ENCODE measurements at places on chromosomes 1 and 21. TPM values are rescaled to one million over a fixed set of nuclear protein-coding genes. Genes with fewer than 3 reads are reported as not detected.
A peak's percentile ranks its signal among the peaks of the same experiment; 100 is the strongest.

Gene AMY1A
- not detected for total RNA-seq

Gene AADACL4
- total RNA-seq: not detected

Gene ANGPTL7
- total RNA-seq: 7.1 TPM

Gene LCE1E
- not detected for total RNA-seq

Gene ATP1A4
- total RNA-seq: 0.19 TPM

Gene PFDN2
- total RNA-seq: 42.3 TPM

Gene TSSK3
- total RNA-seq: 1.7 TPM

Gene SH2D5
- 0.39 TPM for total RNA-seq

GRCh38 chr1:12163210-12163609 is 3.6 kb upstream of the TNFRSF1B start:
- DNase-seq: no peak

- no peak for DNase-seq
Observed at GRCh38 chr1:203089001-203089650, 3.3 kb upstream of the MYOG start.

- DNase-seq: no peak
Observed at GRCh38 chr1:109365642-109366204, 32.0 kb downstream of the SORT1 start.

GRCh38 chr21:41564871-41565274 is 56.9 kb upstream of the TMPRSS2 start:
- no peak for DNase-seq

- DNase-seq: no peak
Observed at GRCh38 chr1:201506092-201506491, 831 bp downstream of the CSRP1 start.

- no peak for DNase-seq
Observed at GRCh38 chr1:228478326-228478725, 8.9 kb upstream of the RNF187 start.

DNA sequence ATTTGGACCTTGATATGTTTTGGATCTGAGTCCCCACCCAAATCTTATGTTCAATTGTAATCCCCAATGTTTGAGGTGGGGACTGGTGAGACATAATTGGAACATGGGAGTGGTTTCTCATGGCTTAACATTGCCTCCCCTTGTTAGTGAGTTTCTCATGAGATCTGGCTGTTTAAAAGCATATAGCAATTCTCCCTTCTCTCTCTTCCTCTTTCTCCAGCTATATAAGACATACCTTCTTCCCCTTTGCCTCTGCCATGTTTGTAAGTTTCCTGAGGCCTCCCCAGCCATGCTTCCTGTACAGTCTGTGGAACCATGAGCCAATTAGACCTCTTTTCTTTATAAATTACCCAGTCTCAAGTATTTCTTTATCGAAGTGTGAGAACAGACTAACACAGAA is 692.4 kb downstream of the KCNT2 start:
- DNase-seq: no peak

DNA sequence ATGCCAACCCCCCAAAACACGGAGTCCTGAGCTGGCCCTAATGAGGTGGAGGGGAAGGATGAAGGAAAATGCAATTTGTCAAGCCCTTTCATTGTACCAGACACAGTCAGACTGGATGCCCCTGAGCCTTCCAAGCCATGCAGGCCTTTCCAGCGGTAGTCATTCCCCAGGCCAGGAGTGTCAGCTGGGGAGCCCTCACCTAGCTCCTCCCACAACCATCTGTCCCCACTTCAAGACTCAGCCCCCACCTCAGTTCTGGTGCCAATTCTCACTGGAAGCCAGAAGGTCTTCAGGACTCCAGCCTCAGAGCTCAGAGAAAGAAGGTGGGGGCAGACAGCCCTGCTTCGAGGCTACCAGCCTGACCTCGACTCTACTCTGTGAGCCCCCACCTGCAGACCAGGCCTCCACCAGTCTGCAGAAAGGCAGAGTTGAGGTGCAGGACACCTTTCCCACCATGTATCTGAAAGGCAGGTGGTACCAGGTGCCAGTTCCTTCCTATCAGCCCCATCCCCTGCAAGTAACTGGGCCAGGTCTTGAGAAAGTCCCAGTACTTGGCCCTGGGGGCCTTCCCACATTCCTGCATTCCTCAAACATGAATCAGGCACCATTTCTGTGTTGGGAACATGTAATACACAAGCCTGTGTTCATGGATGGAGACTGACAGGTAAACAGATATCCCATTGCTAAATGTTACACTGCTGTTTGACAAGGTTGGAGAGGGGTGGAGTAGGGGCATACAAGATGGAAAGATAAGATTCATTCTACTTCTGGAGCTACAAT is 180.6 kb upstream of the EDN2 start:
- DNase-seq: no peak

- no peak for DNase-seq
Observed at GRCh38 chr1:111406321-111406768, 21.2 kb downstream of the OVGP1 start.

DNA sequence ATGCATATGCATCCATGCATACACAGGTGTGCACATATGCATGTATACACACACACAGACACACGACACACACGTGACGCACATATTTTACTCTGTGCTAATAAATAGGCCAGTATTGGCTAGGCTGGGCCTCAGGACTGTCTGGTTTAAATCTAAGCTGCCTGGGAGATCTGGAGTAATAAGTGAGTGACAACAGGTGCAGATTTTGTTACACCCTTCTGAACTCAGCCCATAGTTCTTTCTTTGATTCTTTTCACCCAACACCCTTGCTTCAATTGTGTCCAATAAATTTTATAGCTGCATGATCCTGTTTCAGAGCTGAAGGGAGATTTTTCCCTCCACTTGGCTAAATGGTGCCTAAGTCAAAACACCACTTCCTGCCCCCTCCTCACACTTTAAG is 132.8 kb downstream of the FGGY start:
- DNase-seq: no peak

GRCh38 chr1:202149566-202149965 is 5.0 kb upstream of the ARL8A start:
- DNase-seq: no peak

- no peak for DNase-seq
Observed at GRCh38 chr21:16872616-16873015, 640.2 kb upstream of the CXADR start.

DNA sequence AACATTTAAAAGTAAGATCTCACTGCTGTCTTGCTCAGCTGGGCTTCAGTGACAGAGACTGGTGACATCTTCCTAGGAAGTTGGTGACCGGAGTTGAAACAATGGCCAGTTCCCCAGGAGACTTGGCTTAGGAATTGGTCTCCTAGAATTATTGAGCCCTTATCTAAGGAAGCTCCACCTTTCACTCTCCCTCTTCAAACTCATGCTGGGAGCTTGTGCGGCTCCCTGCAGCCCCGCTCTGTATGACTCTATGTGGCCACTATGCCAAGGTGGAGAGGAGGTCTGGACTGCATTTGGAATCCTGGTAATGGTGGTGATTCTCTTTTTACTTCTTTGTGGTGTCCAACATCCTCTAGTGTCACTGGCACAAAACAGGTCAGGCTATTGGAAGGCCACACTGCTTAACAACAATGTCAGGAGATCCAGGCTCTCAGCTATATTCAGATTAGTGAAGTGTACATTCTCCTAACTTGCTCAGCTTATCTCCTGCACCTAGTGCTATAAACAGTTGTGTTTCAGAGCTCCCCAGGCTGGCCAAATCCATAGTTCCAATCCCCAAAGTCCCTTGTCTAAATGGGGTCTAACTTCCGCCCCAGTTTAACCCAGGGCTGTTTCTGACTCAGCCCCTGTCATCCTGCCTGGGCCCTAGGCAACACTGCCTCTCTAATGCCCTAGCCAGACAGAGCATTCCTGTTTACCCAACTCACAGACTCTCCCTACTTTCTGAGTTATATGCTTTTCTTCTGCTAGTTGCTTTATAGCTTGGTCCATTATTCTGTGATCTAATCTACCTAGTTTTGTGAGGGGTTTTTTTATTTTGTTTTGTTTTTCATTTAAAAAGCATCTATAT is 18.3 kb downstream of the ATP2B4 start:
- peak; percentile 77 for DNase-seq

DNA sequence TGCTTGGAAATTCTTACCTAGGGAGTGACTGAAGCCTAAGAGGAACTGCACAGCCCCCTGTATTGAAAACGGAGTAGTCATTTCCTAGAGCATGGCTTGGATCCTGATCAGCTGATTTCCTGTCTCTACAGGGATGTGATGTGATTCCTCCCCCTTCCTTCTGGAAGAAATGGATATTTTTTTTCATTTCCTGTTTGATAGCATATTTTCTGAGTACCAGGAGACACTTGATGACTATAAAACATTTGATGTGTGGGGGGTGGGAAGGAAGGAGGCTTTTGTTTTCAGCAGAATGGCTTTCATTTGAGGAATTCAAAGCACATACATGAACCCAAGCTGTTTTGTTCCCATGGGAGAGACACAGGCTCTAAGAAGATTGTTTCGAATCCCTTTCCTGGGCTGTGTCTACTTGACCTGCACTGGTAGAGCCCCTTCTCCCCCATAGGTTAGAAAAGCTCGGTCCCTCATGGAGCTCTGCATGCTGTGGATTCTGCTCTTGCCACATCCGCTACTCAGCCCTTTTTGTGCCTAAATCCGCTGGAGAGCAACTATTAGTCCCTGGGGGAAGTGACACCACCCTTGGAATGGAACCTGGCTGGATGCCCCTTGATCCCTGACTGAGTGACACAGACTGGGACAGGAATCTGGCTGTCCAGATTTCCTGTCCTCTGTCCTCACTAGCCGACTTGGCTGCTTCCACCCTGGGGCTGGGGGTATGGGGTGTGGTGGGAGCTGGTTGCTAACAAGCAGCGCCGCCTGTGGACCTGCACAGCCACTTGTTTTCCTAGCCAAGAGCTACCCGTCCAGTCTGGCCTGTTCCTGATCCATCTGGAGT is 71.8 kb upstream of the MACF1 start:
- DNase-seq: peak; percentile 86

DNA sequence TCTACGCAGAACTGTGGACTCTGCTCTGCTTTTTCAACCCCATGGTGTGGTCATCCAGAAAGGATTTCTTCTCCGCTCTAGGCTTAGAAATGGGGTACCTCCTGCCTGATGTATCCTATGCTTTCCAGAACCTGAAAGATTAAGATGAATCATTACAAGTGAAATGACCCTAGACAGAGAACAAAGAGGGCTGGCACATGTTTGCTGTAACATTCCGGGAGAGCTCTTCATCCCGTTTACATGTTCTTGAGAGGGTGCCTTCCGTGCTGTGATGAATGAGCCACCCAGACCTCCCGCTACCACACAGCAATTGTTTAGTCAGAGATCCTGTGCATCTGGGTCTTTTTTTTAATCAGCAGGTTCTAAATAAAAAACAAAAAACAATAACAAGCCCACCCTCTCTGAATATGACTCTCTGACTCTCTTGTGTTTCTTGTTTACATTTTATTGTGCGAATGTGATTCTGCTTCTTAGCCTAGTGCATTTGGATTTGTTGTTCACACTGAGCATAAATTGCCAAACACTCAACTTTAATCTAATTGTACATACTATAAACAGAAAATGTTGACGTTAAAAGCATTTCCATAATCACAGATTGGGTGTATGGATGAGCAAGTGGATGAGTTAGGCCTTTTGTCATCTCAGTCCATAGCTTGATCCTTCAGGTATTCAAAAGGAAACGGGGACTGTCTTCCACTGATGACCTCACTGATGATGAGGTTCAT is 87.1 kb downstream of the GPR88 start:
- no peak for DNase-seq

- DNase-seq: no peak
Observed at GRCh38 chr1:182766050-182766449, 23.5 kb upstream of the NPL start.

DNA sequence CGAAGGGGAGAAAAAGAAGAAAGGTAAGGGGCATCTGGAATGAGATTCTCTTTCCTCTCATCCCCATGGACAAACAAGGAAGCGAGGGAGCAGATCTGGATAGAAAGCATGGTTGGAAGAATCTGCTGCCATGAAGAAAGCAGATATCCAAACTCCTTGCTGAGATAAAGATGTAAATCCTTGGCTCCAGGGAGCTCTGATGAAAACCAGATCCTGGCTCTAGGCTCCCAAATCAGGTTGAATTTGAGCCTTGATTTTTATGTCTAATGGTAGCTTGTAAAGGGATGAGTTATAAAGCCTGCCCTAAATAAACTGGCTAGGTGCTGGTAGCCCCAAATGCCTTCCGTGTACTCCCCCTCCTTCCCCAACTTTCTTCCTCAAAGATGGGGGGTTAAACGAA is 64.1 kb upstream of the LAX1 start:
- DNase-seq: no peak

DNA sequence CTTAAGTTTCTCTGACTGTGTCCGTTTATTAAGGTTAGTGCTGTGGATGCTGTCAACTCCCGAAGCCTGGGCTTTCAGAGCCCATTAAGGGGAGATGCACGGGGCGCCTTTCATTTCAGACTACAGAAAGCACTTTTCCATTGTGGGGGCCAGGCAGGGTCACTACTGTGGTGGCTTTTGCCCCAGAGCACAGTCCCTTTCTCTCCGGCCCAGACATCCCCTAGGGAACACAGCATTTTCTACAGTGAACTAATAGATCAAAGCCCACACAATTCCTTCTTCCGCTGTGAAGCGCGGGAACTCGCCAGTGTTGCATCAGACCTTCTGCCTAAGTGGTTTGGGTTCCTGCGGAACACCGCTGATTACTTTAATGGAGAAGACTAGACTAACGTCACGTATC is 26.8 kb upstream of the MAP1LC3C start:
- peak; percentile 21 for DNase-seq

Data from aorta (tissue), 5 donors.